ENCODE measurements at places on chromosomes 6 and 20.

DNA sequence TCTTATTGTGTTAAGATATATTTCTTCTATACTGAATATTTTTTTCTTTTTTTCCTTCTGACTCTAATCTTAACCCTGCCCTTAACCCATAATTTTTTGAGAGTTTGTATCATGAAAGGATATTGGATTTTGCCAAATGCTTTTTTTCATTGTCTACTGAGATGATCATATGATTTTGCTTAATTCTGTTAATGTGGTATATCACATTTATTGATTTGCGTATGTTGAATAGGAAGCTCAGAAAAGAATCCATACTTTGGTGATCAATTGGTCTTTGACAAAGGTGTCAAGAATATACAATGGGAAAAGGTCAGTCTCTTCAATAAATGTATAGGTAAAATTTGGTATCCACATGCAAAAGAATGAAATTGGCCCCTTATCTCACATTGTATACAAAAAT, 588.8 kb upstream of the ADGRB3 start:
- no peak for DNase-seq

DNA sequence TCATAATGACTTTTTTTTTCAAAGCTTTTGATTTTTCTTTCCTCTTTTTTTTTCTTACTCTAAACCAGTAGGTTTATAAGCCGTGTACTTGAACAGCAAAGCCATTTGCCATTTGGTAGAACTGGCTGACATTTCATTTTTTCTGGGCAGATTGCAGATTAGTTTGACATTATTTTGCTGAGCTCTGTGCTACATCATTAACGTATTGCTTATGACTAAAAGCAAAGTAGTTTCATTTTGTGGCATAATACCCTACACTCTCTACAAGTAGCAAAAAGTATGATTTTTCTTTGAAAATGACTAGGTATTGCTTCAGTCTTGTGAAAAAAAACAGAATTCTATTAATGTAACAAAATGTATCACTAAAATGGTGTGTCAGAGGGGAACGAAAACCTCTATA, 141.3 kb downstream of the GRIK2 start:
- no peak for DNase-seq

- DNase-seq: no peak
Observed at GRCh38 chr20:16975682-16976081, 227.5 kb downstream of the OTOR start.

- DNase-seq: no peak
Observed at GRCh38 chr20:54451171-54451570, 24.2 kb upstream of the DOK5 start.

DNA sequence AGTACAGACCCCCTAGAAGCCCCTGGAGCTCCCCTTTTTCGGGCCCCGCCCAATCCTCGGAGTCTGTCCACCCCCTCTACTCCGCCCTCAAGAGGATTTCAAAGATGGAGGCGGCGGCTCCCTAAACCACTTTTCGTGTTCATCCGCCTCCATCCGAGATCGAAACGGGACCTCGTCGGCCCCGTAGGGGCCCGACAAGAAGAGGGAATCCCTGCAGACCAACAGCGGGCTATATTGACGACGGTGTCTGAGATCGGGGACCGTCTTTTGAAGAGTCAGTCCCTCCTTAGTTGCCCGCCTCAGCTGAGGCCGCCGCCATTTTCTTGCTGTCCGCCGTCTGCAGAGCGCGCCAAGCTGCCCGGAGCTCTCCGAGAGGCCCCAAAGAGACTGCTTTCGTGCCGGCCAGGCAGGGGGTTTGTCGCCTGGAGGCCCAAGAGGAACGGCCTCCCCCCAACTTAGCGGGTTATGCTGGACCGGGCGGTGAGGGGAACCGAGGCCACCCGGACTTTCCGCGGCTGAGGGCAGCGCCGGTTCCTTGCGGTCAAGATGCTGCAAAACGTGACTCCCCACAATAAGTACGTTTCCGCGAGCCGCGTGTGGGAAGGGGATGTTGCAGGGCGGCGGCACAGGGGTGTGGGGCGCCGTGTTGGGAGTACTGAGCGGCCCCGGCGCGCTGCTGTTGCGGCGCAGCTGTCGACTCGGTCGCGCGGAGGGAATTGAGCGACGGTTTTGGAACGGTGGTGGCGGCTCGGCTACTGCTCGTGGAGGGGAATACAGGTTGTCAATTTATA, 4.2 kb downstream of the BRD2 start:
- DNase-seq: no peak

GRCh38 chr6:87922196-87922946, 125.3 kb upstream of the SPACA1 start:
- DNase-seq: no peak

DNA sequence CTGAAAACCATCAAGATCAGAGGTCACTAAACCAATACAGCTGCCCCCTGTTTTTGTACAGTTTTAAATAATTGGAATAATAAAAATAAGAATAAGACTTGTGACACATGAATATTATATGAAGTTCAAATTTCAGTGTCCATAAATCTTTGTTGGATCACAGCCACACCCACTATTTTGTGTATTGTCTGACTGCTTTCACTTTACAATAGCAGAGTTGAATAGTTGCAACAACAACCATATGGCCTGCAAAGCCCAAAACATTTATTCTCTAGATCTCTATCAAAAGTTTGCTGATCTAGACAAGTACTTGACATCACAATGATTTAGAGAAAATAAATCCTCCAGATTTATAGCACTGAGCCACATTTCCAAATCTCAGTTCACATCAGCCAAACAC, 73.6 kb downstream of the SPTLC3 start:
- DNase-seq: no peak

DNA sequence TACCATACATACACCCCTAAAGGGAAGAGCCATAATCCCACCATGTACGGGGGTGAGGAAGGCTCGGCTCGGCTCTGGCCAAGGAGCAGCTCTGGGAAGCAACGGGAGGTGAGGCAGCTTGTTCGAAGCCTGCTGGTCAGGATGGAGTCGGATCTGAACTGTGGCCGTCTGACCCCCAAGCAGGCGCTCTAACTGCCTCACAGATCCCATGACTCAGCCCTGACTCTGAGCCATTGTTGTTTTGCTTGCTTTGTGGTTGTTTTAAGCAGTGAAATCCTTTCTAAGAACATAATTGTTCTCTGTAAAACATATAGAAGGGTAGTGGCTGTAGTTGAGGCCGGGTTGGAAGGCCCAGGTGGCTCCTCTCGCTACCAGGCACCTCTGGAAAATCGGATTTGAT, 10.9 kb downstream of the C6orf132 start:
- no peak for DNase-seq

DNA sequence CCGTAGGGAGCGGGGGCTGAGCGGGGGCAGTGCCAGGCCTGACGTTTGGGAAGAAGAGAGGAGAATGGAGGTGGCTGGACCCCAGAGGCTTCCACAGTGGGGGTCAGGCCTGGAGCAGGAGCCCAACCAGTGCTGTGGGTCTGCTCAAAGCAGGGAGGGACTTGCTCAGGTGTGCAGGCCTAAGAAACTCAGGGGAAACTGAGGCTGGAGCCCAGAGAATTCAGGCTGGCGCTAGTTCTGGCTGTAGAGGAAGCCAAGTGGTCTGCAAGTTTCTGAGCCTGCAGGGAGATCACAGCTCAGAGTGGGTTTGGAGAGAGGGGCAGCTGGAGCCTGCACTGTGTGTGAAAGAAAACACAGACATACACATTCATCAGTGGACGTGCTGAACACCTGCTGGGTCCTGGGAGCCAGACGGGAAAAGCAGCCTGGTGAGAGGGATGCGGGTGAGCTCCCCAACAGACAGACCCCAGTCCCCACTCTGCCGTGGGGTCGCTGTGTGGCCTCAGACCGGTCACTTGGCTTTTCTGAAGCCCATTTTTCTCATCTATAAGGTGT, 17.7 kb upstream of the FOXP4 start:
- DNase-seq: no peak

GRCh38 chr20:19713822-19714578, 44.1 kb upstream of the RIN2 start:
- DNase-seq: no peak

DNA sequence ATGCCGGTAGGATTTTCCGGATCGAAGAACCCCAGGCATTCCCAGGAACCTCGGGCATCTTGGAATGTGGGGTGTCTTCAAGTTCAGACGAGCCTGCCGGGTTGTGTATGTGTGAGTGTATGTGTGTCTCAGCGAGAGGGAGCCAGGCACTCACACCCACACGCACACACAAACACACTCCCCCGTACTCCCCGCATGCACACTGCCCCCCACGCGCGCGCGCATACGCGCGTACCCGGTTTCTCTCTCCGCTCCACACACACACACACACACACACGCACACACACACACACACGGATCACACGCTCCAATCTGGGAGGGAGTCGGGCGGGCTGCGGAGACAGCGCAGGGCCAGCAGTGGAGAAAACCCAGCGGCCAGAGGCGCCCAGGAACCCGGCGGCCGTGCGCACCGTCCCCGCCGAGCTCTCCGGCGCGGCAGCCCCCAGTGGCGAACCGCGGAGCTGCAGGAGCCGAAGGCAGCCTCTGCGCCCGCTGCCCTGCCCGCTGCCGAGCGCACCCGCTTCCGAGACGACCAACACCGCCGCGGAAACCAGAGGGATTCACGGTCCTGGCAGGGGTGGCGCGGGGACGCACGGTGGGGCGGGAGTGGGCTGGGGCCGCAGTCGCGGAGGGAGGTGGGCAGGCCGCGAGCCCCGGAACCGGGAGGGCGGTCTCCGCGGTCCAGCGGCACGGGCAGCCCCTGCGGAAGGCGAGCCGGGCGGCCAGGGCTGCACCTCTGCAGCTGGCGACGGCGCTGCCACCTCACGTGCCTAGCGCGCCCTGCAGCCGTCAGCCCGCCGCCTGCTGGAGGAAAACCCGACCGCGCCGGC, at the start of gene LRFN2:
Gene LRFN2 (minus strand): TSS at position 125 of the 830 bp plus-strand sequence.
- peak; percentile 13 for DNase-seq

GRCh38 chr6:126337323-126337722, 2.6 kb upstream of the CENPW start:
- no peak for DNase-seq

DNA sequence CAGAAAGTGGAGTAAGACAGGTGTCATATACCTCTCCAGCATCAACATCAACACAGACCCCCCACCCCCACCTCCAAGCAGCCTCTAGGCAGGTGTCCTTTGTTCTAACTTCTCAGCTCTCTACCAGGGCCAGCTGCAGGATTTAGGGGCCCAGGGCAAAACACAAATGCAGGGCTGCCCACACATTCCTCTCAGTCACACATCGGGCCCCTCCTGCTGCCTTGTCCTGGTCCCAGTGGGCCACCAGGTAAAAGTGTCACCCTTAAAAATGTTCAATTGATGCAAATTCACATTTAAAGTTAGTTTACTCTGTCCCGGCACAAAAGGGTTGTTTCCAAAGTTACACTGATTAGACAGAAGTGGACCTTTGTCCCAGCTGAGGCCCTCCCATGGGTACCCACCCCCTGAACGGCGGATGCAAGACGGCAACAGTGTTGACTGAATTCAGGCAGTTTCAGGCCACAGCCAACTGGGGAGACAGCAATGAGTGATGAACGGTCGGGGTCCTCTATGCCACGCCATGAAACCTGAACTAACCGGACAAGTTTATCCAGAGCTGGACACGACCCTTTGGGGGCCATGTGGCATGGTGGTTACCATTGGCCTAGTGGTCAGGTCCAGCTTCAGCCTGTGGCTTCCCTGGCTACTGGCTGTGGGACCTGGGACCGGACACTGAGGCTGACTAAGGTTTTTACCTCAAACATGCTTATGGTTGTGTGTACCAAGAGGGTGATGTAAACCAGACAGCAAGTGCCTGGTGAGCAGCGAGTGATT, 52.2 kb upstream of the UNC93A start:
- no peak for DNase-seq

GRCh38 chr6:16206595-16207037, 31.8 kb upstream of the GMPR start:
- no peak for DNase-seq

DNA sequence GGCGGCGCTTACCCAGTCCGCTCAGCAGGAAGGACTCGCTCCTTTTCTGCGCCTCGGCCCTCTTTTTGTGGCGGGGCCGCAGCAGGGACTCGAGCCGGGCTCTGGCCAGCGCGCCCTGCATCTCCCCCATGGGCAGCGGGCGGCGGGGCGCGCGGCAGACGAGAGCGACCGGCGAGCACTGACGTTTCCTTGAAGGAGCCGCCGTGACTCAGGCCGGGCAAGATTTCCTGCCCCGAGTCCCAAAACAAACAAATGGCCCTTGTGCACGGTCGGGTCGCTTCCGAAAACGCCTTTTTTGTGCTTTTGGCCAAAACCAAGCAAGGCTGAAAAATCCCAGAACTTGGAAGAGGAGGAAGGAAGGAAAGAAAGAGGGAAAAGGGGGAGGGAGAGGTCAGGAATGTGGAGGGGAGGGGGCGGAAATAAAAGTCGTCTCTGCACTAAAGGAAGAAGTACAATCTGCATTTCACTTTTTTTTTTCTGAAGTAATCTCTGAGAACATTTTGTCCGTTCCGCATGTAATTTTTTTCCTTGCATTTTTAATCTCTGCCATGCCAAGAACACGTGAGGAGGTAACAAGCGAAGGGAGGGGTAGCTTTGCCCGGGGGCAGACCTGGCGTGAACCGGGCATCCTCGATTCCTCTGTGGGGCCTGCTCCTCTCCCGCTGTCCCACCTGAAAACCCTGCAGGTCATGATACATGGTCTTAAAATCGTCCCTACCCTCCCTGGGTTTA, 123.3 kb upstream of the SLC2A12 start:
- DNase-seq: no peak

DNA sequence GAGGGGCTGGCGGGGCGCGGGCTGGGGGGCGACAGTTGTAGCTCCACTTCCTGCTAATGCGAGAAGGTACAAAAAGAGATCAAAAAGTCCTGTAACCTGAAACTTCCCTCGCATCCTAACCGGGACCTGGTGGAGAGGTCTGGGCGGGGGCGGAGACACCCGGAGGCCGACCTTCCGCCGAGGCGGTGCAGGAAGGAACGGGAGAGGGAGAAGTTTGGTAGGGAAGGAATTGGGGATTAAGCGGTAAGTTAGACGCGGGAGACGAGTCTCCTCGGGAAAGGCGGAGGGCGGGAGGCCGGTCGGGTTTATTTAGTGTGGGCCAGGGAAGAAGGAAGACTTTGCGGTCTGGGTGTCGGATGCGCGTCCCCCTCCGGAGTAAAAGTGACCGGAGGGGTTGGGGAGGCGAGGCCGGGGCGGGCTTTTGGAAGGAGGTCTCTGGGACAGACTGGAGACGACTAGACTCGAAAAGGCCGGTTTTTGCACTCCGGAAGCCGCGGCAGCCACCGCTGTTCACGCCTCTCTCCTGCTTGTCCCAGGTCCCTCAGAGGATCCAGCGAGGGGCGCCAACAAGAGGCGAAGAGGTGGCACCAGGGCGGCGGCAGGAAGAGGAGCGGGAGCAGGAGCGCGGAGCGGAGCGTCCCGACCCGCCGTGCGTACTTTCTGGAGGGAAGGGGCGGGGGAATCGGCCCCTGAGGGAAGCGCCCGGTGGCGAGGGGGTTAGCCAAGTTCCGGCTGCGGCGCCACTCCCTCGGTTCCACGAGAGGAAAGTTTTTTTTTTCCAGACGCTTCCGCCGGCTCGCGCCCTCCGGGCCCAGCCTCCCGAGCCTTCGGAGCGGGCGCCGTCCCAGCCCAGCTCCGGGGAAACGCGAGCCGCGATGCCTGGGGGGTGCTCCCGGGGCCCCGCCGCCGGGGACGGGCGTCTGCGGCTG, 734 bp downstream of the TPBG start:
- no peak for DNase-seq

Measured in stimulated activated CD8-positive, alpha-beta memory T cell treated with anti-CD3 and anti-CD28 coated beads, Interleukin-7, amount 100 ng/mL, for 1 hour (primary cell).